Activated T-cell treated with anti-CD3 and anti-CD28 coated beads, Interleukin-2, amount 50 U/mL, for 72 hours (primary cell): ENCODE measurements at places on chromosomes 2 and 18. TPM values are rescaled to one million over a fixed set of nuclear protein-coding genes. Genes with fewer than 3 reads are reported as not detected.
A peak's percentile ranks its signal among the peaks of the same experiment; 100 is the strongest.

Gene SNTG2
- 2.5 TPM for total RNA-seq

Gene ABCG8
- not detected for total RNA-seq

Gene CRACDL
- 0.19 TPM for total RNA-seq

Gene CXCR4
- 338 TPM for total RNA-seq

Gene ASTL
- 9.1 TPM for total RNA-seq

Gene FTCDNL1
- 1.3 TPM for total RNA-seq

Gene CYTIP
- total RNA-seq = 460 TPM

Gene UGT1A5
- total RNA-seq = not detected

Gene ALK
- 0.25 TPM for total RNA-seq

Gene IL1B
- total RNA-seq = 0.14 TPM

Gene CDCA7
- 72.8 TPM for total RNA-seq

Gene LCT
- 0.29 TPM for total RNA-seq

DNA sequence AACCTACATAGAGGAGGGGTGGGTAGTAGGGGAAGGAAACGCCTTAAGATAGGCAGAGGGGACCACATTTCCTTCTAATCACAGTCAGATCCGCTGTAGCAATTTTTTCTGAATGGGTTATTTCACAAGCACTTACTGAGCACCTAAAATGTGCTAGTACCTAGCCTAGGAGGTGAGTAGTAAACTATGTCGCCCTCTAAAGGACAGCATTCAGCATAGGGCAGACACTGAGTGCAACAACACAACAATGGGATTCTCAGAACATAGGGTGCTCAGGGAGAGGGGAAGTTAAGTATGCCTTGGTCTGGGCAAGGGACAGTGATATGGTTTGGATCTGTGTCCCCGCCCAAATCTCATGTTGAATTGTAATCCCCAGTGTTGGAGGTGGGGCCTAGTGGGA is 166.1 kb upstream of the RAB6C start:
- DNase-seq = no peak

DNA sequence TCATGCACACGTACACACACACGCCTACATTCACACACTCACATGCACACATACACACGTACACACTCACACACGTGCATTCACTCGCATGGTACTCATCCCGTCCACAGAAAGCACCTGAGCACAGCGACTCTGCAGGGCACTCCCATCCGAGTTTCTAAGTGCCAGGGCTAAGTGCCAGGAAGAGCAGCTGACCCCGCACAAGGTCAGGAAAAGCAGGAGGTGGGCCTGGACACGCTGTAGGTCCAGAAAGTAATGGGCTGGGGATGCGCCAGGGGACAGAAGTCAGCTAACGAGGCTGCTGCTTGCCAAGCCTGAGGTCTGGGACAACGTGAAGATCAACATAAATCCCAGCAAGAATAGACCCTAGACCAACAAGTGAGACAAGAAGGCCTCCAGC is 15.8 kb downstream of the ADI1 start:
- DNase-seq = no peak

DNA sequence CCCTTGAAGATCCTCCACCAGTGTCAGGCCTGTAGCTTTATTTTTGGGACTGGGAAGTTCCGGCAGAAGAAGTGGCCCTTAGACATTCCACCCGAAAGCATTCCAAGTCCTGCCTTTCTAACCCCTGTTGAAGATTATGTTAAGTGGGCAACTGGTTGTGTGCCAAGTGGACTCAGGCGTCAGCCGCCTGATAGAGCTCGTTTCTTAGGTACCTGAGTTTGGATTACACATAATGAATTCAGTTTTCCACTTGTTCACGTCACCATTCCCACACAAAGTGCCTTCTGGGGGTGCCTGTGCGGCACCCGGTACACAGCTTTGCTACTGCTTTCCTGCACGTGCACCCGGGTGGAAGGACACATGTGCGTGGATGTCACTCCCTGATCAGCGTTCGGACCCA is 156.5 kb downstream of the PTGR3 start:
- no peak for DNase-seq

- DNase-seq = no peak
These were observed 557.9 kb downstream of the TNS1 start for GRCh38 chr2:217444932-217445331.

DNA sequence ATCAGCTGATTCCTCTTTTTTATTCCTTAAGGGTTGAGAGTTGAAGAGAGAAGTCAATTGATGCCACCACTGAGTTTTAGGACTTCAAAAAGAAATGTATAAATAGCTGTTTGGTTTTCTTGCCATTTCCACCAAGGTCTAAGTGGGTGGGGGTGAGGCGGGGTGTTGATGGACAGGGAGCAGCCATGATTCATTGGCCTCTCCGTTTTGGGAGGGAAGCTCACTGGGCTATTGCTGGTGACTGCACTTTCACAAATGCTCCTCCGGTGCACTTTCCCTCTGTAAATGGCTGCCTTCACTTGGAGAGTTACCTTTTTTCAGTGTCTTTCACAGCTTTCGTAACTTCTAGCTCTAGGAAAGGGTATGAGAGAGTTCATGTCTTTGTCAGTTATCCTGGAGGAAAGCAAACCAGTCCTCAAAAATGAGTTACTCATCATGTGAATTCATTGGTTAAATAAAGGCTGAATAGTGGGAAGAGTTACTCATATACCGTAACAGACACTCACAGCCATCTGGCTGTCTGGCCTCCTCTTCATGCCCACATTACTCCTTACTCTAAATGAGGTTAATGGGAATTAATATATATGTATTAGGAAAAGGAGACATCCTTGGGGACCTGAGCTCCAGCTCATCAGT is 17.4 kb upstream of the CTAGE1 start:
- DNase-seq = no peak

DNA sequence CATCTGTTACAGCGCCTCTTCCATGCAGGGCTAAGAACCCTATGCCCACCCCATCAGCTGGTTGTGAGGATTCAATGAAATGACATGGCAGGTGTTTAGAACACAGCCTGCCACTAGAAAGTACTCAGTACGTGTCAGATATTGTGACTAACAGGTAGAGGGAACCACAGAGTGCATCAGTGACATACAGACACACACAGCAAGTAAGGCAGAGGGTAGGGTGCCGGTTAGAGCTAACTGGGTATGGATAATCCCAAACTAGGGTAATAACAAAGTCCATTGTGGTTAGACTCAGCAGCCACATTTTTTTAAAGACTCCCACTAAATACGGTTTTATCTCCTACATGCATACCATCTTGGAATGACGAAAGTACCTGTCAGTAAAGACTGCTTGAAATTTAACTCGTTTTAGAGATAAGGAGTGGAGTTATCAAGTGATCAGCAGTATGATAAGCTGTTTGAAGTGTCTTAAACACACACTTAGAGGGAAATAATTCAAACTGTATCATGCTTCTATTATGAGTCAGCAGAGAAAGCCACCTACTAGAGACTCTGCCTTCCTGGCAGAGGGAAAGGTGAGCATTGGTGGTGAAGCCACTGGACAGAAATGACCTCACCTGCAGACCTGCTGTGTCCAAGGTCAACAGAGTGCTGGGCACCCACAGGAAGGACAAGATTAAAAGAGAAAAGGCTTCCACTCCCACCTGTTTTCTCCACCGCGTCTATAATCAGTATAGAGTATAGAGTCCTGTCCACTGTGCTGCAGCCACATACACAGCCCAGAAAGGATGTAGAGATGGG is 20.6 kb downstream of the MPPE1 start:
- DNase-seq = peak; percentile 8

GRCh38 chr2:182248362-182248761 is 178.5 kb downstream of the PDE1A start:
- DNase-seq = no peak

- no peak for DNase-seq
These were observed 93.9 kb downstream of the ZNF804A start for GRCh38 chr2:184692141-184692734.

- DNase-seq = no peak
These were observed 3.8 kb upstream of the WDR35 start for GRCh38 chr2:19993731-19994130.

GRCh38 chr2:73337828-73338227 is 44.5 kb upstream of the EGR4 start:
- DNase-seq = no peak

GRCh38 chr18:79971986-79972385 is 7.5 kb downstream of the HSBP1L1 start:
- DNase-seq = no peak

DNA sequence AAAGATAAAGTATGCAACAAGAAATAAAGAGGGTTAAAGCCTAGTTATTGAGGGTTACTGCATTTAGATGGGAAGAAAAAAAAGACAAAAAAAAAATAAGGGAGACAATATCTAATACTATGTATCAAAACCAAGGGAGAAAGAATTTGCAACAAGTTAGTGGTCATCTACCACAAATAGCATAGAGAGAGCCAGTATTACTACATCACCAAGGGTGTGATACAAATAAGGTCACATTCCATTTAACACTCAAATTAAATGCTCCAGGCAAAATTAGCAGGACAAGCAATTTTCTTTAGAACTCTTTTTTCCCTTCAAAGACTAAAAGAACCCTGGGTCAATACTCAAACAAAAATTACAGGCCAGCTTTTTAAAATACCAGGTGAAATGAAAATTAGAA is 115.1 kb upstream of the GULP1 start:
- no peak for DNase-seq

DNA sequence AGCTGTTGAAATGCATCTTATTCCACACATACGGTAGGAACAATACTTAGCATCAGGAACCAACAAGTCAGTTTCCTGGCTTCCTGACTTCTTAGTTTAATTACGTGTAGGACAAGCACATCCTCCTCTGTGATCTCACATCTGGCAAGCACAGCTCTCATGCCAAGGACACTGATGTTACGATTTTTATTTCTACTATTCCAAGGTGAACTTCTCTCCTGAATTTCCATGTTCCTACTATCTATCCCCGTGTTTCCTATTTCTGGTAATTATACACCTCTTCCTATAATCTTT is 374.0 kb downstream of the NCKAP5 start:
- no peak for DNase-seq

- no peak for DNase-seq
These were observed 65.3 kb downstream of the HAUS1 start for GRCh38 chr18:46169464-46169941.

DNA sequence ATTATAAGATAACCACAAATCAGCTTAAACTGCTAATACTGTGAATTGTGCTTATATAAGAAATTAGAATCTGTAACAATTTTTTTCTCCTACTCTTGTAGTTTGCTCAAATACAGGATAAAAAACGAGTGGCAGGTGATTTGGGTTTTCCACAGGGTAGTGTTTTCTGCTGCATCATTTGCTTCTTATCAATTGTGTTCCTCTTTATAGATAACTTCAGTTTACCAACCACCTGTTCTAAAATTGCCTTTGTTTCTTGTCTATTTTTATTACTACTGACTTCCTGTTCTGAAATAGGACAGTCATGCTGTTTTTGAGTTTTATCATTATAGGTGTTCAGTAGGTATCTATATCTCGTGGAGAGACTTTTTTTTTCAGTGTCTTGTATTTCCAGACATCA is 56.9 kb downstream of the MFSD6 start:
- DNase-seq = no peak

GRCh38 chr2:148533685-148534084 is 110.9 kb upstream of the EPC2 start:
- DNase-seq = no peak

DNA sequence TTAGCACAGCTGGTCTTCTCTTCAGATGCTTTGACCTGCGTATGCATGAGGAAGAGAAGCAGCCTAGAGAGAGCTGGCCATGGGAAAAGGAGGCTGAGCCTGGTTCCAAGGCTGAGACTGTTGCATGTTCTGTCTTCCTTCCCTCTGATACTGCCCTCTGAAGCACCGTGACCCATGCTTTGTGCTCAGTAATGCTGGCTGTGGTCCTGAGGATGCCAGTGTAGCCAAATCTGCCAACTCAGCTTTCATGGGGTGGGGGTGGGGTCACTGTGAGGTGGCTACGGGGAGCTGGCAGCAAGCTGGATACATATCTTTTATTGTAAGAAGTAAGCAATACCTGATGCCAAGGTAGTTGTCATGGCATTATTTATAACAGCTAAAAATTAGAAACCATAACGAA is 41.5 kb downstream of the EPAS1 start:
- no peak for DNase-seq

DNA sequence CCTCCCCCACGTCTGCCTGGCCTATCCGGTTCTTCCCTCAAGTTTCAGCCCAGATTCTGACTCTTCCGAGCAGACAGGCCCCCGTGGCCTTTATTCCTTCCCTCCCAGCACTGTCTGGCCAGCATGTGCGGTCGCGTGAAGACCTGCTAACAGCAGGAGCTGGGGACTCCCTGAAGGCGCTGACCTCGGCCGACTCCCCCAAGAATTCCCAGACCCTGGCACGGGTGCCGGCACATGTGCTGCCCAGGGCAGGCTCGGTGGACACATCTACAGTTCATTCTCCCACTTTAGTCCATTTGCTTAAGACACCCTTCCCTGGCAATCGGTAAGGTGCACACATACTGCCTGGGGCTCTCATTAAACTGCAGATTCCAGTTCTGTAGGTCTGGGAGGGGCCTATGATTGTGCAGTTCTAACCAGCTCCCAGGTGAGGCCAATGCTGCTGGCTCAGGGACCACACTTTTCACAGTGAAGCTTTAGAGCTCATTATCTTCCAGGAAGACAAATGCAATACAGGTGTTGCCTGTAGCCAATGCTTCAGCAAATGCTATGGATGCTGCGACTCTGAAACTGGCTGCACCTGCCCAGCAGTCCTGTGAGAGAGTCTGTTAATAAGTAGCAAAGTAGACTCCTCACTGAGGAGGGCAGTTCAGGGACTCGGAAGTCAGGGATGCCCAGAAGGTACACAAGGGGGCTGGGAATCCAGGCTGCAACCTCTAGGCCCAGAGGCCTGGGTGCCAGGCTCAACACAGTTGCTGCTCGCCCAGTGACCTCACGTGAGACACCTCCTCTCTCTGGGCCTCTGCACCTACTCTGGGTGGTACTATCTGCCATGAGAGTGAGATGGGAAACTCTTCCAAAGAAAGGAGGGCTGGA is 45.4 kb upstream of the TAF1B start:
- no peak for DNase-seq

- no peak for DNase-seq
These were observed 99.3 kb downstream of the ASB1 start for GRCh38 chr2:238525990-238526389.

- no peak for DNase-seq
These were observed 24.0 kb downstream of the CROCC2 start for GRCh38 chr2:240930096-240930630.

GRCh38 chr2:163733301-163733938 is 2.4 kb downstream of the FIGN start:
- no peak for DNase-seq

DNA sequence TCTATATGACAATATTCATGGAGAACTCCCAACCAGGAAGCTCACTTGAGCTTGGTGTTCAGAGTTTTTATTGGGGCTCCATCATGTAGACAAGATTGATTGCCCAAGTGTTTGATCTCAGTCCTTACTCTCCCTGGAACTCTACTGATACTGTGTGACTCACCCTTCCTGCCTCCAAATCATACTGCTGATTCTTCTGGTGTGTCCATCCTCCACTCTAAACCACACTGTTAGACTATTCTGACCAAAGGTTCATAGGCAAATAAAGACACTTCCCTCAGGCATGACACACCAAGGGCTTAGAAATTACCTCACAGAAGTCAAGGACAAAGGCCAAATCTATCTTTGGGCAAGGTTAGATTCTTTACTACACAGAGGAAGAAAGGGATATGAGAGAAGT is 107.9 kb upstream of the CDH20 start:
- DNase-seq = no peak

- DNase-seq = no peak
These were observed 56.6 kb downstream of the CLHC1 start for GRCh38 chr2:55175254-55176093.
